ENCODE measurements at places on chromosomes 3 and 15. TPM values are rescaled to one million over a fixed set of nuclear protein-coding genes. Genes with fewer than 3 reads are reported as not detected.
A peak's percentile ranks its signal among the peaks of the same experiment; 100 is the strongest.

DNA sequence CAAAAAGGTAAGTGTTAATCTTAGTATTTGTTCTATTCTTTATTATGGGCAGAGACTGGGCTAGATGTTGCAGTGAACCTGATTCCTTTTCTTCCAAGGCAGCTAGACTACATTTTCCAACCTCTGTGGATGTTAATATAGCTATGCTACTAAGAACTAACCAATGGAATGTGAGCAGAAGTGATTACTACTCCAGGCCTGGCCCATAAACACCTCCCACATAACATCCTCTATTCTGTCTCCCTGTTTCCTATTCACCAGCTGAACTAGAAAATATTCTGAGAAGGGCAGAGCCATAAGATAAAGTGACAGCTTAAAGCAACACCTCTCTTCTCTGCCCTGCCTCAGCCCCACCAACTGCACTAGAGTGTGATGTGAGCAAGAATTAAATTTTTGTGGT, 29.4 kb downstream of the CD200R1L start:
- DNase-seq, result no peak

GRCh38 chr15:78241017-78241416, 6.7 kb upstream of the ACSBG1 start:
- DNase-seq, result peak; percentile 74

DNA sequence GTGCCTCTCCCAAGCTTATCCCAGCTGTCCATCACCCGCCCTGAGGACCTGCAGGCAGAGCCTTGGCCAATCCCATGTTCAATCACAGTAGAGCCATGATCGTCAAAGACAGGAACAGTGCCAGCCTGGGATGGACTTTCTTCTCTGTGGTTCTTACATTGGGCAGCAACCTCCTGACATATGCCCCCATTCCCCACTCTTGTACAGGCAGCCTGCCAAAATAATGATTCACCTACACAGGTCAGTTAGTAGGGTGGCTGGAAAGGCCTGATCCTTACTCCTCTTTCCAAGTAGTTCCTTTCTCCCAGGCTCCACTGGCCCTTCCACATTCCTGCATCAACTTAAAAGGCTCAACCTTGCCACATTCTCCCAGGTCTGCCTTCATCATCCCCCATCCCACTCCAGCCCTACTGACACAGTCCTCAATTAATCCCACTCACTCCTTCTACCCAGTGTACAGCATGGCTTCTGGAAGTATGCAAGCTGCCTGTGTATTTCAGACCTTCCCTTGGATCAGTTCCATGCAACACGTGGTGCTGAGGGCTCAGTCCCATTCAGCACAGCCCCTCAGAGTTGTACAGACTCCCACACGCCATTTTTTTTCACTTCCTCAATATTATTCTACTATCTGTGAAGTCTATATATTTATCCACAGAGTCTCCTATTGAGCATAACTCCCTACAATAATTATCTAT, 189.8 kb downstream of the NTRK3 start:
- DNase-seq, result no peak

GRCh38 chr15:28002136-28002861, 96.8 kb downstream of the OCA2 start:
- DNase-seq, result no peak

CCR8 gene
- not detected for total RNA-seq
